NCI-H187 (cell line): ENCODE measurements at places on chromosomes 7 and 10.

- no peak for DNase-seq
These were observed 551 bp downstream of the IFIT1 start for GRCh38 chr10:89392974-89393373.

DNA sequence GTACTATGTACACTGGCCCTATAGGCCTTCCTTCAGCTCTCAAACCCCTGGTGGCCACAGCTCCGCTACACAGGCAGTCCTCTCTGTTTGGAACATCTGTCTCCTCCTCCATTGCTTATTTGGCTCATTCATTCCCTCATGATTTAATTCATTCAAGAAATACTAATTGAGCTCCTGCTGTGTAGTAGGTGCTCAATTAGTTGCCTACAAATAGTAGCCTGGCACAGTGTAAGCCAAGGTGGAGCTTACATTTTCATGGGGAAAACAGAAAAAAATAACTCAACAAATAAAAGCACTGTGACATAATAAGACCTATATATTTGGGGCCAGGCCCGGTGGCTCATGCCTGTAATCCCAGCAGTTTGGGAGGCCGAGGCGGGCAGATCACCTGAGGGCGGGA lies 3.4 kb upstream of the FIS1 start:
- no peak for DNase-seq

DNA sequence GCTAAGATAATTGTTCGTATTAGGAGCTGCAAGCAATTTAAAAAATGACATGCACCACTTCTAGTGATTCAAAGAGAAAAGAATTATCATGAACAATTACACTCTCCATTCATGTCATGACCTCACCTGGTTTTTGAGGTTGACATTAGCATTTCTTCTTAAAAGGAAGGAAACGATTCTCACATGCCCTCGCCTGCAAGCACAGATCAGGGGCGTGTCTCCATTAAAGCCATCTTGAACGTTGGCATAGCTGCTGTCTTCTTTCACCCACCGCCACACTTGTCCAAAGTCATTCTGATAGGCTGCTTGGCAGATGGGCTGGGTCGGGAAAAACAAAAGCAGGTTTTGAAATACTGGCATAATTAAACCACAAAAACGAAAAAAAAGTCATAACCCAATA lies 19.9 kb downstream of the ANKRD22 start:
- no peak for DNase-seq

DNA sequence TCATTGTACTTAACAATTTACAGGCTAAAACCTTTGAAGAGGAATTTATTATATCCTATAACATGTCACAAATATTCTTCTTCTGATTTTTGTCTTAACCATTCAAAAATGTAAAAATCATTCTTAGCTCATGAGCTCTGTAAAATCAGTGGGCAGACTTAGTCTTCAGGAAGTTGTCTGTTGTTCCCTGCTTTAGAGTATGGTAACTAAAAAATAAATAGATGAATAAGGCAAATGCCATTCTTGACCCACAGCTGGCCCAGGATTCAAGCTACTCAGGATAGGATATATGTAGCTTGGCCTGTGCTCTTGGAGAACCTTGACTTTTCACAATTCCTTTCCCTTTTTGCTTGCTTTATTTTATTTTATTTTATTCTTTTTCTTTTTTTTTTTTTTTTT lies 51.5 kb downstream of the LRRC4 start:
- no peak for DNase-seq

DNA sequence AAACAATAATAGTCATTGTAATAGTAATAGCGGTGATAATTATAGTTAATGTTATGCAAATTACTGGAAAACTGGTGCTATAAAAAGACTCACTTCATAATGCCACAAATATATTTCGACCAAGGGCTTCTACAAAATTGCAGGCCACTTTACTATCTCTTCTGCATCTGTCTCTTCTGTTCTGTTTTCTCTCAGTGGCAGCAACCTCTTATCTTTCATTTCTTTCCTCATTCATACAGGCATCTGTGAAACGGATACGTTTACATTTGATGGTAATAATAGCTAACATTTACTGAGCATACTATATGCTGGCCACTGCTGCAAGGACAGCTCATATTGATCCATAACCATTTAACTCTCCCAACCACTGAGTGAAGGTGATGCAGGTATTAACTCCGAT lies 537.4 kb upstream of the PFKP start:
- no peak for DNase-seq

GRCh38 chr10:118966076-118966849 lies 63.3 kb upstream of the NANOS1 start:
- no peak for DNase-seq

GRCh38 chr7:71021131-71021530 lies 110.8 kb upstream of the GALNT17 start:
- DNase-seq: no peak

DNA sequence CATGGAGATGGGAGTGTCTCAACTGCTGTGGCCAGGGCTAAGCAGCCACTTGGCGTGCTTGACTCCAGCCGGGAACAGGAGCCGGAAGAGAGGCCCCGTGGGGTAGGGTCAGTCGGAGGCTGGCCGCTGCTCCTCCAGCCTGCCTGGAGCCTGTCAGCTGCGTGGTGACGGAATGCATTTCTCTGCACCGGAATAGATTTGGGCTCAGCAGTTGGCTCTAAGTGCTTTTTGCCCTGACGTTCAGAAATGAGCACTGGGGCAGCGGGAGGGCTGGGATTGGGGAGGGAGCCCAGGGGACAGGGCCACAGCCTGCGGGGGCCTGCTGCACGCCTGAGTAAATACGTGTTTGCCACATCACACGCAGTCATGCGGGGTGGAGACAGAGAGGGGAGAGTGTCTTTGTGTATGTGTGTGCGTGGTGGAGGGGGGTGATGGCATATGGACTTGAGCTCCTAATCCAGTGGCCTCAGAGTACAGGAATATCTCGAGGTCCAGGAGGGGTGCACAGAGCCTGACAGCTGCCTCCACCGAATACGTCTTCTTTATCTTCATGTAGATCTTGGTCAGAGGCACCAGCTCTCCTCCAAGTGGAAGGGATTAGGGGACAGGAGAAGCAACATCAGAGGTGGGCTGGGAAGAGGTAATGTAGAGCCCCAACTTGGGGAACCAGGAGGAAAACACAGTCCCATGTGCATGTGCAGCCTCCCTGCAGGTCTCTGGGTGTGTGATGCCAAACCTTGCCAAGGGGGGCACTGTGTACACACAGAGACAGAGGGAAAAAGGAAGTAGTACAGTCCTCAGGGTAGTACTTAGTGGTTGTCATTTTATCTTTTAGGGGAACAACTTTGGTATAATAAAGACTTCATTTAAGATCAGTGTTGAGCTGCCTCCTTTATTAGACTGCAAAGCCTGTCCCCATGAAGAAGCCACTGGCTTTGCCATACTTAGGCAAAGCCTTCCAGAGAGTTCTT lies 151.4 kb downstream of the CDH23 start:
- no peak for DNase-seq

GRCh38 chr7:48298779-48299178 lies 127.5 kb downstream of the ABCA13 start:
- DNase-seq: no peak
